ENCODE measurements at places on chromosomes 6 and 20.

- DNase-seq: no peak
Observed at GRCh38 chr6:50927800-50928199, 109.1 kb downstream of the TFAP2B start.

GRCh38 chr6:31010393-31011060 lies at the start of gene MUC22:
Gene MUC22 (plus strand): TSS chr6:31010474. CDS start chr6:31010707, 233 bp downstream.
- no peak for DNase-seq

DNA sequence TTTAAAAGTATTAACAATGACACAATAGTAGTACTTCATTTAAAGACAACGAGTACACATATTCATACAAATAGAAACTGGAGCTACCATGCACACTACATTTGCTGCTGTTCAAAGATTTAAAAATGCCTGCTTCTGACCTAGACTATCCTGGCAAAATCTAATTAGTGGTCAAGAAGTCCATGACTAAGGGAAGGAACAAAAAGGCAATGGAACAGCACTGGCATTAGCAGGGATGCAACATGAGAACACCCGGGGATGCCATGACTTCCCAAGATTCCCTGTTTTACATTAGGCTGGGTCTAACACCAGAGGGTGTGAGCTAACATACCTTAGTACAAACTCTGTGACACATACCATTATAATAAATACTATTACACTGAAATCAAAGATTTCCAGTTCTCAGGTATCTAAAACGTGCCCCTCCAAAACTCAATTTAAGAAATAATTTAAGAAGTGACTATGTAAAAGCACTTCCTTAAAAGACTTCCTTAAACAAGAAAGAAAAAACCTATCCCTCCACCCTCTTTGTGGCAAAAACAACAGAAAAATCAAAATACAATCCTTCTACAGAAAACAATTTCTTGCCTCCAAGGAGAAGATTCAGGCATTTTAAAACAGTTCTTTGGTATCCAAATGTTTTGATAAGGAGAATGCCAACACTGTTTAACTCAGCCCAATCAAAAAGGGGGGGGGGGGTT lies 25.5 kb downstream of the CHD6 start:
- no peak for DNase-seq

GRCh38 chr20:25864326-25864962 lies 167.8 kb upstream of the ZNF337 start:
- DNase-seq: no peak

- no peak for DNase-seq
Observed at GRCh38 chr6:96116674-96117073, 100.9 kb downstream of the FUT9 start.

- DNase-seq: no peak
Observed at GRCh38 chr6:142328070-142328469, 26.3 kb downstream of the ADGRG6 start.

DNA sequence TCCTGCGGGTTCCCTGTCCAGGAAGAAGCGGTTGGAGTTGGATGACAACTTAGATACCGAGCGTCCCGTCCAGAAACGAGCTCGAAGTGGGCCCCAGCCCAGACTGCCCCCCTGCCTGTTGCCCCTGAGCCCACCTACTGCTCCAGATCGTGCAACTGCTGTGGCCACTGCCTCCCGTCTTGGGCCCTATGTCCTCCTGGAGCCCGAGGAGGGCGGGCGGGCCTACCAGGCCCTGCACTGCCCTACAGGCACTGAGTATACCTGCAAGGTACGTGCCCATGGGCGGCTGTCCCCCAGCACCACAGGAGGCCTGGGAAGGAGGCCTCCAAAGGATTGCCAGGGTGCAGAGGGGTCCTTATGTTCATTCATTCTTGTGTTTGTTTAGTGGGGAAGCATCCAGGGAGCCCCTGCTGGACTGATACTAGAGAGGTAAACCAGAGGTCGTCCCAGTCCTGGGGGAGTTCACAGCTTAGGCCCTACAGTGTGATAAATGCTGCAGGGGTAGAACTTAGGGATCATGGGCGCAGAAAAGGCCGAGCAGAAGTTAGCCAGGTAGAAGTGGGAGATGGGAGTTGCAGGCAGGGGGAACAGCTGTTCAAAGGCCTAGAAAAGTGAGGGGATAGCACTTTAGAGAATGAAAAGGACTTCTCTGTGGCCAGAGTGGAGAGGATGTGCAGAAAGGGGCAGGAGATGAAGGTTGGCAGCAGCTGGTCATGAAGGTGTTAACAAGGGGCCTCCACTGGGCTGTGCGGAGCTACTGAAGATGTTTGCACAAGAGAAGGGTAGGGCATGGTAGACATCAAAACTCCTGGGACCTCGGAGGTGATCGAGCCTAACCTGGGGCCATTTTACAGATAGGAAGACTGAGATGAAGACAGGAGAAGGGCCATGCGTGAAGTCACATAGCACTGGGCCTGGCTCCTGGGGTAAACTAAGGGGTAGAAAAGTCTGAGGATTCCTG lies 7.8 kb downstream of the TRIB3 start:
- no peak for DNase-seq

DNA sequence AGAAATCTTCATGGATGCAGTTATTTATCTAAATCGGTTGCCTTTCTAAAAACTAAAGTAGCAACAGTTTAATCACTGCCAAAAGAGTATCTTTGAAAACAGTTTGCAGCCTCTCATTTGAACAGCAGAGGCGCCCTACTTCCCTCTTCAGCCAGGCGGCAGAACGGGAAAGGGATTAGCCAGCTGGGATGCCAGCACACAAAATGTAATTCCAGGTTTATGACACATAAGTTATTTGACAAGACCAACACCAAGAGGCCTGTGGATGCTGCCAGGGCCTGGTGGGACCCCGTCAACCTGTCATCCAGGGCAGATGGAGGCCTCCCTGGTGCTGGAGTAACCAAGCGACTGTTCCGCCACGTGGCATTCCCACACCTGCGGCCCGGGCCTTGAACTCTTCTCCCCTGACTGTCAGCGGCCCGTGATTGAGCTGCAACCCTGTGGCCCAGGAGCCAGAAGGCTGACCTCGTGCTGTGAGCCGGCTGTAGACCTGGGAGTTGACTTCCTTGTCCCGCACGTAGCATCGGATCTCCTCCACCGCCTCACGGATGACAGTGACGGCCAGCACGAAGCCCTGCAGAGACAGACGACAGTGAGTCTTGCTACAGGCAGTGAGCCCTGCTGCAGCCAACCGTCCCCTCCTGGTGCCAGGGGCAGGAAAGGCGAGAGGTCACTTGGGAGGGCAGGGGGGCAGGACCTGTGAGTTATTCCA lies 55.5 kb downstream of the ATP9A start:
- no peak for DNase-seq

DNA sequence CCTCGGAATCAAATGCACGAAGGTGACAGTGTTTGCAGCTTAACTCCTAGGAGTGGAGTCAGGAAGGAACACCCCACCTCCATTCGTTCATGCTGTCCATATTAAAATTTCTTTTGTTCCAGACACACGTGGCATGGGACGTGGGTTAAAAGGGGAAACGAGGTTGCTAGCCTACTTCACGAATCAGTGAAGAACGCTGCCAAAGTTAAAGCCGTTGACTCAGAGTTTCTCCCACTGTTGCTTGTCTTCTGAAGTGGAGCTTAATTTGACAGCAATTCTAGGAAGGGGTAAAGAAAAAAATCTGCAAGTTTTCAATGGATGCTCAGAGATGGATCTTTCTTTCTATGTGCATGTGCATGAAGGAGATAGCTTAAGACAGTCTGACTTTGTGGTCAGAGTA lies 499.1 kb downstream of the CD83 start:
- DNase-seq: no peak

GRCh38 chr6:65671922-65672321 lies 35.1 kb downstream of the EYS start:
- no peak for DNase-seq

GRCh38 chr6:145141572-145141971 lies 593.7 kb downstream of the EPM2A start:
- no peak for DNase-seq

DNA sequence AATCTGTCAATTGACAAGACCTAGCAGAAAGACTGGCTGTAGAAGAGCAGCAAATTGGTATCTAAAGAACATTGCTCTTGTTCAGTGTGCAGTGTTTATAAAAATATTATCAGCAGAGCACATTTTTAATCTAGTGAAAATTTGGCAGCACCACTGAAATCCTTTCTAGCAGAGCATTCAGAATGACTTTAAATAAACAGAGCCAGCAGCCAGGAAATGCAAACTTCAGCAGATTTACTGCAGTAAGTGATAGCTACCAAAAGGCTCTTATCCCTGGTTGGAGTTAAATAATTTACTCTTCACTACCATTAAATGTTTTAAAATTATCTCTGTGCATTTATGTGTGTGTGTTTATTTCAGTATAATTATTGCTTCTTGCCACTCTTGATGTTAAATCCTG lies 590.9 kb upstream of the CITED2 start:
- DNase-seq: no peak

GRCh38 chr6:24891004-24891403 lies 44.8 kb downstream of the RIPOR2 start:
- DNase-seq: no peak

GRCh38 chr20:64210656-64211369 lies 44.7 kb upstream of the PCMTD2 start:
- DNase-seq: no peak

- no peak for DNase-seq
Observed at GRCh38 chr6:157050537-157051265, 272.6 kb downstream of the TMEM242 start.

GRCh38 chr20:58436868-58437645 lies 48.0 kb downstream of the VAPB start:
- DNase-seq: no peak

DNA sequence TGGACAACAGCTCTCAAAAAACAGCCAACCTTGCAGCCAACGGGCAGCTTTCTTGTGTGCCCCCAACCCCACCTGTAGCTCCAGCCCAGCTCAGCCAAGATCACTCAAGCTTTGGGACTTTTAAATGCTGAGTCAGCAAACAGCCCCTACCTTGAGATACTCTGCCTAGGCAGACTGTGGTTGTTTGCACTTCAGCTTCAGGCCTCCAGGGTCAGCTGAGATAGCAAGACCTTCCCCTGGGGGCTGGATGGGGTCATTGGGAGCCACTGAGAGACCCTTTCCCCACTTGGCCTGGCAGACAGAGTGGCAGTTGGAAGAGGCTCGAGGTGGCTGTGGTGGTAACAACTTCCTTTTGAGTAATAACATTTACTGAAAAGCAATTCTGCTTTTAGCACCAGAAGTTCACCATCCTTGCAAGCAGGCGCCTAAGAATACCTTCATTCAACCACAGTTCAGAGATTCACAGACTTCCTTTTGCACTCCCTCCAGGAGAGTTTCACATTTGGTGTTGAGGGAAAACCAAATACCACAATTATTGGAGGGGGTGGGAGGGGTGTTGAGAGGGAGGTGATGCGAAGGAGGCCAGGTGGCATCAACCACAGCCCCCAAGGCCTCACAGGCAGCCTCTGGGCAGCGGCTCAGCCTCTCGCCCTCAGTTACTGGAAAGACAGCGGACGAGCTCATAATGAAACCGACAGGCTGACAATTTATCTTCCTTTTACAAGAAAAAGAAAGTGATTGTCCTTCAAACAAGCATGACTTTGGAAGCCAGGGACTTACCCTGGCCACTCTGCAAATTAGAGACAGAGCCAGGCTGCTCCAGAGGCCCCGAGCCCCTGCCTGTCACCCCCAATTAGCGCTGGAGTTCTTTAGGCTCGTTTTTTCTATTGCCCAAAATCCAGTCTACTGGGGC lies 148.1 kb downstream of the CEBPB start:
- DNase-seq: no peak

DNA sequence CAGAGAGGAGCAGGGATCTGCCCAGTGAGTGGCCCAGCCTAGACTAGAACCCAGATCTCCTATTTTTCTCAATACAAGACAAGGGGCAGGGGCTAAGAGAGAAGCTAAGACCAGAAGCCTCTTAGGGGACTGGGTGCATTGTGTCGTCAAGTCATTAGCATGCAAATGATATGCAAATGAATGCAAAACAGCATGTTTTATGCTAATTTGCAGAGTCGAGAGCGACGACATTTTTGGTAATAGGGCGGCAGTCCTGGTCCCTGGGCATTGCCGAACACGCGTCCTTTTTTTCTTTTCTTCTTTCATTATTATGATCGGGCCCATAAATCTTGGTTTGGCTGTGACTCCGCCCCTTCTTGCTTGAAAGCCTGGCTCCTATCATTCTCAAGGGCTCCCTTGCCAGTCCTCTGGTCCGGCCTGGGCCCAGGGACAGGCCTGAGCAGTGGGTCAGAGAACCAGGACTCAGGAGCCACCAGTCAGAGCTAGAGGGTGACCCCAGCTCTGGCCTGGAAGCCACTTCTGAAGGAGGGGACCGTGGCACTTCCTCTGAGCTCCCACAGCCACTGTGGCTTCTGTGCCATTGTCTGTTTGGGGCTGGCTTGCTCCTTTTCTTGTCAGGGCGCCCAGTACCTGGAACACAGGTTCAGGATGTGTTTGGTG lies 32.0 kb upstream of the SCRT2 start:
- no peak for DNase-seq

GRCh38 chr6:109379711-109380110 lies 2.6 kb downstream of the CD164 start:
- no peak for DNase-seq

- no peak for DNase-seq
Observed at GRCh38 chr20:63854766-63855362, 6.4 kb upstream of the ABHD16B start.

DNA sequence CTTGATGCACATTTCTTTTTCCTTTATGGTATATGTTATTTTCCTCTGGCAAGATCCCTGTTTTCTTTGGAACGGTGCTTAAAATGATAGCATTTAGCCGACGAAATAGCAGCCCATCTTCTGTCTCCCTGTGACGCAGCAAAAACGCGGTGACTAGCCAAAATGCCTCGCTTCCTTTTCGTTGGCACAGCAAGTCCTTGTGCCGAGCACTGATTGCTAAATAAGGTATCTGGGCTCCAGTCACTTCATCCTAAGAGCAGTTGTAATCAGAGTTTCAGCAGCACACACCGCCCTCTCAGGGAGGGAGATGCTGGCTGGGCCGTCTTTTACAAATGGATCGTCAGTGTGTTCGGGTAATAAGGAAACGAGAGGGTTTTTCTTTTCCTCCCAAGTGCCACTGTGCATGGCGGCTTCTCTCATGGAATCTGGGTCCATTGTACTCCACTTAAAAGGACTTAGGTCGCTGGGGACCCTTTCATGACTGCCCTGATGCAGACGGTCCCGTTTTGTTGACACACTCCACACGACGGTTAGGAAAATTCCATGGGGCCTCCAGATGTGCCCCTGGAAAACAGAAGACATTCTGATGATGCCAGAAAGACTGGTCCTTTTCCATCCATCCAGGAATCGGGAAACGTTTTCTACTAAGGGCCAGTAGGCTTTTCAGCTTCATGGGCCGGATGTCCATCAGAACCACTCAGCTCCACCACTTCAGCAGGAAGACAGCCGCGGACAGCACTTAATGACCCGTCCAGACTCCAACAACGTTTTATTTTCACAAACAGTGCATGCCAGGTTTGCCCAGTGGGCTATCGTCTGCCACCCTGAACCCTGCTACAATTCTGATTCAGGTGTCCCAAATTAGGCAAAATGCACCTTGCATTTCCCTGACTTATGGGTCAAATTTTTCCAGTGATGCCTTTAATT lies 185.5 kb downstream of the CDH4 start:
- no peak for DNase-seq

DNA sequence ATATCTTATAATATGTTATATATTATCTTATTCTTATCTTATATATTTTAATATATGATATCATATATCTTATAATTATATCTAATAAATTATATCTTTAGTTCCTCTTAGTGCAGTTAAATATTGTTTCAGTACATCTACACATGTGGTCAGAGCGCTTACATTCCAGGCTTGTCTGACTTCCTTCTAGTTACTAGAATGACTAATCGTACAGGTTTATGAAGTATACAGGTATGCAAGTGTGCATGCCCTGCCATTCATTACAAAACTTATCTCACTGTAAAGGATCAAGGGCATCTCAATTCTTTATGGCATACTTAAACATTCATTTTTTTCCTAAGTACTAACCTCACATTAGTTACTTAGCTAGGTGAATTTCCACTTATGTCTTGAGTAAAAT lies 1278.0 kb upstream of the MAP3K7 start:
- DNase-seq: no peak

Measured in T-helper 22 cell (primary cell).